ENCODE measurements at places on chromosomes 13 and 19.

DNA sequence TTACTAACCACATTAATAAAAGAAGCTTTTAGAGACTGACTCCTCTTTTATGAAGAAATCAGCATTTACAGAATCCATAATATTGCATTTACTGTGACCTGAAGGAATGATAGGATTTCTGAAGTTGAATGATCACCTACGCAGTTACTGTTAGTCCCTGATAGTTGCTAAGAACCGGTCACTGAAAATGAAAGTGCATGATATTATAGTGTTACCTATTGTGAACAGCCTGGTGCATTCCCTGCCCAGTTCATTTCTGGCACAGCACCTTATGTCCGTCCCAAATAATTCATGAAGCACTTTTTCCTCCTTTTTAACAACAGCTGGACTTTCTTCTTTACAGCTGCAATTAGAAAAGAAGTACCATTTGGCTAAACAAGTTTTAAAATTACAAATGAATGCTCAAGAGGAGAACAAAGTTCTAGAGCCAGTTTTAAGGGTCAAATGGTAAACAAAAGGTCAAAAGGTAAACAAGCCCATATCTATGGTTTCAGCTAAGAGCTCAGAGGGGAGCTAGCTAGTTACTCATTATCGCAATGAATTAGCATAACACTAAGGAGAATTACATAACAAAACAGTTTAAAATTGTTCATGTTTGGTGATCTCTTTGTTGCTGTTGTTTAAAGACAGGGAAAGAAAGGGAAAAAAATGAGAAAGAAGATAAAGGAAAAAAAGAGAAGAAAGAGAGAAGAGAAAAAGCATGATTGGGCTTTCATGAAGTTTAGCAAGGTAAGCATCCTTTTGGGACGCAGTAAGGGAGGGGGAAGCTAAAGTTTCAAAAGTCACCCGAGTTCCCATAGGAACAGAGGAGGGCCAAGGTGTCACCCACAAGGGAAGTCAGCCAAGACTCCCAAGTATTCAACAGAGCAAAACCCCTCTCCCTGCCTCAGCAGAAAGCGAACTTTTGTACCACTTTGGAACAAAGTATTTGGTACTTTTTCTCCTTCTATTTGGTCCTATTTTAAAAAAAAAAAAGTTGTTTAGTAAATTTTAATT, 50.2 kb downstream of the FLT3 start:
- no peak for DNase-seq

DNA sequence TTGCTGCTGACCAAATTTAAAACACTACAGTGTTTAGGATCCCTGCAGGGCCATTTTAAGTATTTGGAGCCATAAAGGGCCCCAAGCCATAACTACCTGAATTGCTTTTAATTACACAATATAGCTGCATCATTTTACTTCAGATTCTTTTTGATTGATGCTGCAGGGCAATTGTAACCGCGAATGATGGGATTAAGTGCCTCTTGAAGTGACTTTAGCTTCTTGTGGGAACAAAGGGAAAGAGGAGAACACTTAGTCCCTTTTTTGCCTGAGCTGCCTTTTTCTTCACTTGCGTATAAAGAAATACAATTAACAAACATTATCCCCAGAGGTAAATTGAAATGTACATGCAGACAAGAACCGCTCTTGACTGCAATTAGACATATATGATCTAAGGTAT, 228.5 kb downstream of the ZIC5 start:
- DNase-seq = no peak

DNA sequence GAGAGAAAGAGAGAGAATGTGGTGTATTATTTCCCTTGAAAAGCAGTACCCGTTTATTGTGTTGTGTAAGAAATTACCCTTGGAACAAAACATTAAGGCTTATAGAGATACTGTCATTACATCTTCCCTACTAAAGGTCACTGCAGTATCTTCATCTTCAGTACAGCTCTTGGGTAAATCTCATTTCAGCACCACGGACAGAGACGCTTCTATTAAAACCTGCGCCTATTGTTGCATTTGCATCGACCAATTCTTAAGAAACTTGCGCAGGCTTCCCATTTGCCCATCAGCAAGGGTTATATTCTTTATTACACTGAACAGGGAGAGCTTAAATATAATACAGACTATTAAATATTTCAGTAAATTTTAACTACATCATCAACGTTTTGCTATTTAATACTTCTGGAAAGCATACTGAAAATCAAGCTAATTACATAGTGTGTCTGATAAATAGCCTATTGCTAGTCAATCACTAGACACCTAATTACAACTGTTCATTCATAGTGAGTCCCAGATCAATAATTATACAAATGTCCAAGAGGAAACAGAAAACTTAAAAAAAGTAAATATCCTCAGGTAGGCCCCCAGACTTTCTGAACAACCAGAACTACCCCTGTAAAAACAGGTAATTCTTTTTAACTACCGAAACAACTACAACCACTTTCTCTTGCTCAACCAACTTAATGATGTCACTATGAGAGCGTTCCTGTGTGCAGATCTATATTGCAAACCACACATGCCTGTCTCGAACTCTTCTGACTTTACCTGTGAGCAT, 350.6 kb downstream of the LIG4 start:
- peak; percentile 70 for DNase-seq

- no peak for DNase-seq
Measured at GRCh38 chr13:91056746-91057145, 290.7 kb upstream of the MIR17HG start.

- DNase-seq = peak; percentile 52
Measured at GRCh38 chr19:35986664-35987570, 8.1 kb upstream of the SDHAF1 start.

DNA sequence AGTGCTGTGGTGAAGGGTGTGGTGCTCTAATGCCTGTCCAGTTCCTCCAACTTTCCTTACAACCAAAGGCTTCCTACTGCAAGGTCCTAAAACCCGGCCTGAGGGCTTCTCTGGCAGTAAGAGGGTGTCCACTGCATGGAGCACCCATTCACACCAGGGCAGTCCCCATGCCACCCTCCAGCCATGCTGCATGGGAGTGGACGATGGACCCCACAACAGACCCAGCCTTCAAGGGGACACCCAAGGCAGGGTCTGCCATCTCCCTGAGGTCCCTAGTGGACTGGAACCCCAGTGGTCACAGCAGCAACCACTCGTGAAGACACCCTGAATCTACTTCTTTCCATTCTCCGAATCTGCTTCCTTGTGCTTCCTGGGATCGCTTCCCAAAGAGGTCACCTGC, 117.6 kb upstream of the SOX1 start:
- no peak for DNase-seq

GRCh38 chr13:51097353-51098043, 13.6 kb downstream of the C13orf42 start:
- no peak for DNase-seq

- no peak for DNase-seq
Measured at GRCh38 chr19:29881386-29881785, 60.7 kb upstream of the URI1 start.

DNA sequence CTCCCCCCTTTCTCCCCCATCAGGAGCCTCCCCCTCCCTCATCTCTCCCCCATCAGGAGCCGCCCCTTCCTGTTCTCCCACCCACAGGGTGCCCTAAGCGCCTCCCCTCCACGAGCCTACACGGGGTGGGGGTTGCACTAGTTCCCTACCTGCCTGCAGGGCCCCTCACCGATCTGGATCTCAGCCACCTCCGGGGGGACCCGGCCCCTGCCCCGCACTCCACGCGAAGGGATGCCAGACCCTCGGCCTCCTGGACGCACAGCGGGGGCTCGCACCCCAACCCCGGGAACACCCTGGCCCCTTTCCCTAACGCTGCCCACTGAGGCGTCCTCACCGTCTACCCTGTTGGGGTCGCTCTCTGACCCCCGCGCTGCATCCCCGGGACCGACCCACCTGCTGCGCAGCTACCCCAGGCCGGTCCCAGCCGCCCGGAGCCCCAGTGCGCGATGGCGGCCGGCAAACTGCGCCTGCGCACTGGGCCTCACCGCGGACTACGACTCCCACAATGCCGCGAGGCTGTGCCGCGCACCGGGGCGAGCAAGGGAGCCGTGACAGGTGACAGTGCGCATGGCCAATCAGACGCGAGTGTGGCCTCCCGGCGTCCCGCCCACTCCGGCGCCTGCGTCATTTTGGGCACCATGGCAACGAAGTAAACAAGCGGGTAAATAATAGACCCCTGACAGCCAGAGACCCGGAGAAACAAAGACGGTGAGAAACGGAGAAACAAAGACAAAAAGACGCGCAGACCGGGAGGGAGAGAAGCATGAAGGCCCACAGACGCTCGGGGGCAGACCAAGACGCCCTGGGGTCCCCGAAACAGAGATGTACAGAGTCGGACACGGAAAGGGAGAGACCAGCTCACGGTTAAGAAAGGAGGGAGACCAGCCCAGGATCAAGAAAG, at the start of gene ZSCAN18:
TSS of gene ZSCAN18 (minus strand) at position 451 of the 901 bp plus-strand sequence. CDS start 7,964 bp downstream, outside the sequence.
- peak; percentile 99 for DNase-seq

- DNase-seq = no peak
Measured at GRCh38 chr13:44726214-44726613, 150.1 kb upstream of the TSC22D1 start.

- peak; percentile 23 for DNase-seq
Measured at GRCh38 chr13:31945202-31945961, 86.2 kb upstream of the FRY start.

GRCh38 chr19:17402982-17403855, 2.2 kb downstream of the BST2 start:
- DNase-seq = peak; percentile 73

DNA sequence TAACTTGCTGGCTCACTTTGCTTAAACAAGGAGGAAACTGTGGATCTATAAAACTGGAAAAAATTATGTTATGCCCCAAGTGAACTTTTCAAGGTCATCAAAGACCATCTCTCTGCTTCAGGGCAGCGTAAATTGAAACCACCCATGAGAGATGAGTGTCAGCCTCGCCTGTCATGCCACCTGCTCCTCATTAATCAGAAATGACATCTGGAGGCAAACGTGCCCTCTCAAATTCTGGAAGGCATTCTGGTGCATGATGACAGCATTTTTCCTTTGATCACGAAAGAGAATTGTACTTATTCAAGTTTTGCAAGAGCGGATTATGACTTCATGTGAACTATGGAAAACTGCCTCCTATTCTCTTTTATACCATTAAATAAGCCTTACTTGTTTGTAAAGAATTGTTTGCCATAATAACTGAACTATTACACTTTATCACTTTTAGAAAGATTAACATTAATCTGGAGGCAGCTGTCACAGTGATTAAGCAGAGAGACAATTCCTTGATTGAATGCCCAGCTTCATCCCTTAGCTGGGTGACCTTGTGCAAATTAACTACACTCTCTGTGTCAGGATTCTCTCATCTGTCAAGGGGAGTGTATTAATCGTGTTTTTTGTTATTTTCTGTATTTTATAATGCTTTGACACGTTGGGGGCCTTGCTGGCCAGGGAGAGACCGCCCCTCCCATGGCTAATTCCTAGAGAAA, 17.0 kb upstream of the SACS start:
- DNase-seq = peak; percentile 1

GRCh38 chr13:28420704-28421103, 74.2 kb downstream of the FLT1 start:
- no peak for DNase-seq

- no peak for DNase-seq
Measured at GRCh38 chr19:1169411-1169791, 4.7 kb downstream of the SBNO2 start.

DNA sequence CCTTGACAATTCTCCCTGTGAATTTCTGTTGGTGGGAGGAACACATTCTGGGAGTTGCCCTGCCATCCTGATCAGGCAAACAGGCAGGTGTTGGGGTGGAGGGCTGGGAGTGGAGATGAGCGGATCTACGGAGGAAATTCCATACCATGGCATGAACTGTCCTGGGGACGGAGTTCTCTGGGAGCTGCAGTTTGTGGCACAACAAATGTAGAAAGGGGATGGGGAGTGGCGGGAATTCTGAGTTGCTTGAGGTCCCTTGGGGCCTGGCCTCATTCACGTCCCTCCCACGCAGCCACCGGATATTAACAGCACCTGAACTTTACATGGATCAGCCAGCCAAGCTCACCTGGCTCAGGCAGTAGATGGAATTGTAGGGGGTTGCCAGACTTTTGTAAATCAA, 70.0 kb downstream of the CHST8 start:
- no peak for DNase-seq

- no peak for DNase-seq
Measured at GRCh38 chr13:94607939-94608338, 6.3 kb downstream of the GPR180 start.

DNA sequence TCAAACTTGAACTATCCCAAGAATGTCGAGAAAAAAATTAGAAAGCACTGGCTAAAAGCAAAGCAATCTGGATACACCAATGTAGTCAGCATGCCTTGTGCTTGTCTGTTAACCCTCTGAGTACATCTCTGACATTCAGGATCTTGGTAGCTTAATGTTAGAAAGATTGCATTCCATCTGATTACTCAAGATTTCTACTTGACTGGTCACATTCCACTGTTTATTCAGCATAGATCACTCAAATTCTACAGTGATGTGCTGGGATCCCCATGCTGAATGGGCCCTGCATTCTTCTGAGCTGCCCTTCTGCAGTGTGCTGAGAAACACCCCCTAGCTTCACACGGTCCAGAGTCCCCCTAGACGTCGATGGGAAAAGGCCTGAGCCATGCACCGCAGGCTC, 295.4 kb upstream of the MAB21L1 start:
- DNase-seq = no peak

DNA sequence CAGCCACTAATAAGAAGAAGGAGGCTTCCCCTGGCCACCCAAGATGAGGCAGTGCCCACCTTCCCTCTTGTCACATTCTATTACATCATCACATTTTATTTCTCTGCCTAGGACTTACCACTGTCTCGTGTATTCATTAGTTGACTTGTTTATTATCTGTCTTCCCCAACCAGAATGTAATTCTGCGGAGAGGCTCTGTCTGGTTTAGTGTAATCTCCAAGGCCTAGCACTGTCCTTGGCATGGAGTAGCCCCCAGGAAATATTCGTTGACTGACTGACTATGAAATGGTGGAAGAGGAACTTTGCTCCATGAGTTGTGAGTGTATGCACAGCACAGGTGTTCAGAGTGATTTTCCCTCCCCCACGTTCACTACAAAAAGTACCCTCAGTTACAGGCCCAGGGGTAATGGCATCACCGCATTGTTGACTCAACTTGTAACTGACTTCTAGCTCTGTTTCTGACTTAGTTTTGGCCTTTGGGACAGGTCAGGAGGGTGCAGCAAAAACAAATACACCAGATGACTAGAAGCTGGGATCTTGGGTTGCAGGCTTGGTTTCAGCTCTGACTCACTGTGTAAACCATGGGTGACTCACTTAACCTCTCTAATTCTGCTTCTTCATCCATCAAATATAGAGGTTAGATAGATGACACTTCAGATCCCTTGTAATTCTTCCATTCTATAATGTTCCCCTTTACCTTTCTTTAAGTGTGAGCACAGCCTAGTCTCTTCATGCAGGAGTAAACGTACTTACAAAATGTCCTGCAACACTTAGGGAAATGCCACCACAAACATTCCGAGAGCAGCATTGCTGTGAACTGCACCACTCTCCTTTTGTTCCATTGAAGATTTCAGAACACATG, 229.7 kb downstream of the KCNRG start:
- DNase-seq = peak; percentile 21

All from OCI-M1 (cell line).